ENCODE measurements at places on chromosomes 16 and 17.

DNA sequence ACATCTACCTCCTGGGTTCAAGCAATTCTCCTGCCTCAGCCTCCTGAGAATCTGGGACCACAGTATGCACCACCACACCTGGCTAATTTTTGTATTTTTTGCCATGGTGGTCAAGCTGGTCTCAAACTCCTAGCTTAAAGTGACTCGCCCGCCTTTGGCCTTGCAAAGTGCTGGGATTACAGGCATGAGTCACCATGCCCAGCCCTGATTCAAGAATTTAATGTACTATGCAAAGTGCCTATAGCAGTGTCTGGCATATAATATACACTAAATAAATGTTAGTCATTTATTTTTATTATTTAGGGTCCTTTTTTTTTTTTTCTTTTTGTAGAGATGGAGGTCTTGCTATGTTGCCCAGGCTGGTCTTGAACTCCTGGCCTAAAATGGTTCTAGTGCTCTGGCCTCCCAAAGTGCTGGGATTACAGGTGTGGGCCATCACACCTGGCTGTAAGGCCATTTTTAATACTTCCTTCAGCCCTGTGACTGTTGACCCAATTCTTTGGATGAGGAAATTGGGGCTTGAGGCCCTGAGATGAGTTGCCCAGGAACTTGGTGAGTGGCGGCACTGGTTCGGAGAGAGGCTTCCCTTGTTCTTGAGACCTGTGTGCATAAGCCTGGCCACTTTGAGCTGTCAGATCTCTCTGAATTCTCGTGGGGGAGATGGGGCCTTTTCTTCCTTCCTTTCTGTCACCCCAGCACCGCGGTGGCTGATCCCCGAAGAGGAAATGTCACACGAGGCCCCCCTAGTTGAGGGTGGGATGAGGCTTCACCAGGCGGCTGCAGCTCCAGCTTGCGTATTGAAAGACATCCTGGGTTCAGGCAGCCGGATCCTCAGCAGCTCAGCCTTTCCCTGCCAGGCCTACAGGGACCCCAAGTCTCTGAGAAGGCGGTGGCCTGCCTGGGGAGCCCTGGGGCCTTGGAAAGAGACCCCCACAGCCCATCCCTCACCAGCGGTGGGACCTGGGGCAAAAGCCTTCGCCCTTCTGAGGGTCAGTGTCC is 38.7 kb downstream of the LAT start:
- no peak for DNase-seq

- DNase-seq = no peak
Observed at GRCh38 chr16:30122604-30123160, 338 bp downstream of the MAPK3 start.

DNA sequence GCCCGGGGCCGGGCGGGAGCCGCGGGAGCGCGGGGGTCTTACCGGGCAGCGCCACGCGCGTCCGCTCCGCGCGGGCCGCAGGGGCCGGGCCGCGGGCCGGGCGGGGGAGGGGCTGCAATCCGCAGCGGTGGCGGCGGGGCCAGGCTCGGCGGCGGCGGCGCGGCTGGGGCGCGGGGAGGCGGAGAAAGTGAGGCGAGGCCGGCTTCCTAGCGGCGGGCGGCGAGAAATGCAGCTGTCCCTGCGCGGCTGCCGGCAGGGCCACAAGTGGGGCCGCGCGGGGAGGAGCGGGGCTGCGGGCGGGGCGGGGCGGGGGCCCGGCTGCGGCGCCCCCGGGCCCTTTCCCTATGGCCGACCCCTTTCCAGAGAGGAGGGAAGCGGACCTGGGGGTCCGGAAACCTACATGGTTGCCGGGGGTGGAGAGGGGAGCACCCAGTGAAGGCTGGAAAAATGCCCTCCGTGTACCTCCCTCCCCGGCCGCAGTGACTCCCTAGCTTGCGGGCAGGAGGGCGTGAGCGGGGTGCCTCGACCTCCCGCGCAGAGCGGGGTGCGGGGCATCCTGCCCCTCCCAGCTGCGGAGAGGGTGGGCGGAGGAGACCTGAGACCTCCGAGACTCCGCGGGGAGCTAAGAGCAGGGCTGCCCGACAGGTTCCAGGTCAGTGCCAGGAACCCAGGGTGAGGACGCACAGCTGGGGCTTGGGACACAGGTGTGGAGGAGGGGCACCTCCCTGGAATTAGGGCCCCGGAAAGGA is at the start of gene CUEDC1:
CUEDC1 (minus strand) TSS at position 230 of the 749 bp plus-strand sequence. CDS start 69,848 bp downstream, outside the sequence.
- no peak for DNase-seq

DNA sequence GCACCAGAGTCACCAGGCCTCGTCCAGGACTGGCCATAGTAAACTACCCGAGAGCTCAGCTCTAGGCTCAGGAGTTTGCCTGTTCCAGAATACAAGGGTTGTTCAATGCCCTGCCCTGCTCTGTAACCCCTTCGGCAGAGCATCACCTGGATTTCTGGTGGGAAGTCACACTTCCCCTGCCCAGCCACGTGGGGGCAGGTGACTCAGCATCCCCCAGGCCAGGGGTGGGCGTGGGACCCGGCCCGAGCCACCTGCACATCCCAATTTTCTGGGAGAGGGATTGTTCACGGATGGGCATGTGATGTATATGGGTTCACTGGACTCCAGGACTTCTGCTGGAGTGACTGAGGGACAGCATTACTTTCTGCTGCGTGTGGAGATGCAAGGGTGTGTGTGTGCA is 25.8 kb downstream of the COX4I1 start:
- no peak for DNase-seq

- DNase-seq = no peak
Observed at GRCh38 chr17:37787055-37787757, 42.3 kb upstream of the HNF1B start.

GRCh38 chr16:48635199-48635718 is 25.3 kb upstream of the N4BP1 start:
- no peak for DNase-seq

DNA sequence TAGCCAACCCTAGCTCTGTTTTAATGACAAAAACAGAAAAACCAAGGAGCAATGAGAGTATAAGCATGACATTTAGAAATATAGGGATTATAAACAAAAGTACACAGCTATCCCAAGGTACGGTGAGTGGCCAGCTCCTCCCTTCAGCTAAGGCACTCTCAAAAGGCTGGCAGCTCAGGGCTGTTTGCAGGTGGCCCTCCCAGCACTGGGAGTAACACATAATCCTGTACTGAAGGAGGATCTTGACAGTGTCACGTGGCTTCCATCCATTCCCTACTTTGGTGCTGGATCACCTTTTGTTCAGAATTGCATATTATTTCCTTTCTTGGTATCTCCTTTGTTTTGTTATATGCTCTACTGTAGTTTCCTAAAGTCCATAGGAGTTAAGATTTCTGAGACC is 500.8 kb downstream of the KCNJ18 start:
- no peak for DNase-seq

GRCh38 chr16:4338125-4338582 is 13.0 kb downstream of the PAM16 start:
- DNase-seq = no peak

- DNase-seq = no peak
Observed at GRCh38 chr16:25065899-25066298, 45.6 kb upstream of the LCMT1 start.

DNA sequence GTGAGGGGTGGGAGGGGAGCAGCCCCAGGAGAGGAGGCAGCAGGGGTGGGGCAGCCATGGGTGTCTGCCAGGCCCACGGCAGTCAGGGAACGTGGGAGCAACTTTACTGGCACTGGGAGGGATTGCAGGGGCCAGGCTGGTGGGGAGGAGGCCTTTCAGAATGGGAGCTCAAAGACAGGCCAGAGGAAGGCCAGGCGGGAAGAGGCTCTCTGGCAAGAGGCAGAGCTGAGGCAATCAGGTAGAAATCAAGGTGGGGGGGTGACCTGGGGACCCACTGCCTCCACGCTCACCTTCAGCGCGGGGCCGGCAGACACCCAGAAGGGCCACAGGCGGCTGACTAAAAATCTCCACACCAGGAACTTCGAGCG is 11.9 kb upstream of the GSE1 start:
- DNase-seq = no peak

DNA sequence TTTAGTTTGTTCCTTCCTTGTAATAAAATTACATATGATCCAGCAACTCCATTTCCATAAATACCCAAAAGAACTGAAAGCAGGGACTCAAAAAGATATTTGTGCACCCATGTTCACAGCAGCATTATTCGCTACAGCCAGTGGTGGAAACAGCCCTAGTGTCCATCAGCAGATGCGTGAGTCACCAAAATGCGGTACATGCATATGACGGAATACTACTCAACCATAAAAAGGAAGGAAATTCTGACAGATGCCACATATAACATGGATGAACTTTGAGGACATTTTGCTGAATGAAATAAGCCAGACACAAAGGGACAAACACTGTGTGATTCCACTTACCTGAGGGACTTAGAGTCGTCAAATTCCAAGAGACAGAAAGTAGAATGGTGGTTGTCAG is 9.1 kb upstream of the SLC47A2 start:
- DNase-seq = no peak

- DNase-seq = no peak
Observed at GRCh38 chr16:66713076-66713475, 16.5 kb upstream of the CMTM4 start.

GRCh38 chr16:74449470-74449869 is 28.2 kb upstream of the CLEC18B start:
- no peak for DNase-seq

DNA sequence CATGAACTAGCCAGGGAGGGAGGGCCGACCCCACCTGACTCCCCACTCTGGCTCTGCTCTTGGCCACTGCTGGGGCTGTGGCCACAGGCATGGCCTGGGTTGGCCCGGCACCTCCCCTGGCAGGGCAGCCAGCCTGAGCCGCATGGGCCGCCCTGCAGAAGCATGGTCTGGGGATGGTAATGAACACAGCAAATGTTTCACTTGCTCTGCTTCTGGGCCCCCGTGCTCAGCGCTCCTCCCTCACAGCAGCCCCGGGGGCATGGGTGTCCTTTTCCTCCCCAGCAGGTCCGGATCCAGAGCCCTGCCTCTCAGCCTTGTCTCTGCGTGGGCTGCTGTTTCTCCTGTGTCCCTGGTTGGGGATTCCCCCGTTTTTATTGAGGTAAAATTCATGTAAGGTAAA is 30.9 kb upstream of the KCNJ12 start:
- no peak for DNase-seq

GRCh38 chr17:16512011-16512410 is 20.0 kb upstream of the LRRC75A start:
- no peak for DNase-seq

GRCh38 chr17:31167111-31167510 is 72.3 kb downstream of the NF1 start:
- no peak for DNase-seq

DNA sequence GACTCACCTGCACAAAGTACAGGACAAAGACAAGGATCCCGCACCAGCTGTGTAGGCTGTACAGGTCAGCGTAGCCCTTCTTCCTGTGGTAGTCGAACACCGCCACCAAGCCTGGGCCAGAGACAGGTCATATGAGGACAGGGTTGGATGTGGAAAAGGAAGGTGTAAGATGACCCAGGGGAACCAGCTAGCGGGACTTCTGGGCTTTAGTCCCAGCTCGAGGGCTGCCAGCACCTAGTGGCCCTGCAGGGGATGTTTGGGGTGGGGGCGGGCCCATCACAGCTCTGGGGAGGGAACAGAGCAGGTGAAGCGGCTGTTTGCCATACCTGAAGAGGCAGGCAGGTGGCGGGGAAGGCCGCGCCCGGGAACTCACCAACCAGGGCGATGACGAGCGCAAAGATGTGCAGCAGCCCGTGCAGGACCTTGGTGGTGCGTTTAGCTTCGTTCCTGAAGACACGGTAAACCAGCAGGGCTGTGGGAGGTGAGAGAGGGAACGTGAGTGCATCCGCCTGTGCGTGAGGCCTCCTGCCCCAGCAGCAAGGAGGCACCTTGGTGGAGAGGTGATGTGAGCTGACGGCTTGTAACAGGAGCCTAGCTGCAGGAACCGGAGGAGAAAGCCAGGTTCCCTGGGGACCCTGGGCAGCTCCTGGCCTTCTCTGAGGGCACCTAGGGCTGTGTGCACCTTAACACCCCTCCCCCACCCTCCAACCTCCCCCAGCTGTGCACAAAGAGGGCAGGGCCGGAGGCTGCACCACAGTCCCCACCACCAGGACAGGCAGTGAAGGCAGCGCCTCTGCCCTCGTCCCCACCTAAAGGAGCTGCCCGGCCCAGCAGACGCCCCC is 10.2 kb downstream of the CYB561 start:
- no peak for DNase-seq

GRCh38 chr17:62919388-62919787 is 46.6 kb upstream of the TANC2 start:
- no peak for DNase-seq

DNA sequence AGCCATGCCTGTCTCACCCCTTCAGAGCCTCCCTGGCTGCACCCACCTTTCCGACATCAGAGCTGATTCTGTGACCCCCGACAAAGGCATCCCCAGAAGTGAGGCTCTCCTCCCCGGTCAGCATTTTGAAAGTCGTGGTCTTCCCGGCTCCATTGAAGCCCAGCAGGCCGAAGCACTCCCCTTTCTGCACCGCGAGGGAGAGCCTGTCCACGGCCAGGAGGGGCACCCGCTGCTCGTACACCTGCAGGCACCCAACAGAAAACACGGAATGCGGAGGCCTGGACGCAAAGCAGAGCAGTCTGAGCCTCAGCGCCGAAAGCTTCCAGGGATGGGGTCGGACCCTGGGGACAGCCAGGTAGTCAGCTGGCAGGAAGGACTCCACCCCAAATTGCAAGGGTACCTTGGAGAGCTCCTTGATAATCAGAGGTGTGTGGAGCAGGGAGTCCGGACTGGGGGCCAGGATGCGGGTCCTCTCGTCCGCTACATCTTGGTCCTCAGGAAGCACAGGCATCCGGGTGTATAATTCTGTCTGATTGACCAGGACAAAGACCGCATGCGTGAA is 13.1 kb upstream of the RNPS1 start:
- DNase-seq = no peak

GRCh38 chr17:80545499-80545826 is 825 bp downstream of the RPTOR start:
- no peak for DNase-seq

DNA sequence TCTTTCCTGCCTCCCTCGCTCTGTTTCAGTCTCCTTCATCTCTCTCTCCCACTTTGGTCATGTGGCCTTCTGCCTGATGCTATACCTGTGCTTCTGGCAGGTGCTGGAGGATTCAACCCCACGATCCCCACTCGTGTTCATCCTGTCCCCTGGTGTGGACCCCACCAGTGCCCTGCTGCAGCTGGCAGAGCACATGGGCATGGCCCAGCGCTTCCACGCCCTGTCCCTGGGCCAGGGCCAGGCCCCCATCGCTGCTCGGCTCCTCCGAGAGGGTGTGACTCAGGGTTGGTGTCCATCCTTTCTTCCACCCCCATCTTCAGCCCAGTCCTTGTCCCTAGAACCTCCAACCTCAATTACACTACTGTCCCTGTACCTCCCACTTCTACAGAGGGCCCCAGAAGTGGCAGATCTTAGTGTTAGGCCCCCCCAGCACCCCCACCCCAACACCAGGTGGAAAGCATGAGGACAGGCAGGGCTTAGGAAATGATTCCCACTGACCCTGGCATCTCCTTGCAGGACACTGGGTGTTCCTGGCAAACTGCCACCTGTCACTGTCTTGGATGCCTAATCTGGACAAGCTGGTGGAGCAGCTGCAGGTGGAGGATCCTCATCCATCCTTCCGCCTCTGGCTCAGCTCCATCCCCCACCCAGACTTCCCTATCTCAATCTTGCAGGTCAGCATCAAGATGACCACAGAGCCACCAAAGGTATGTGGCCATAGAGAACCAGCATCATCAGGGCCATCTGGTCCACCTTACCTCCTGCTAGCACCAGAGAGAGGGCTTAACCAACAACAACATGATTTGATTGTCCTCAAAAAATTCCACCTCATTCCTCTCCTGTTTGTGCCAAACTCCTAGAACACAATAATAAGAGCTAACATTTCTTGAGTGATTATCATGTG is 9.7 kb upstream of the KDM6B start:
- no peak for DNase-seq

GRCh38 chr16:84369938-84370627 is 1.7 kb downstream of the ATP2C2 start:
- DNase-seq = no peak

GRCh38 chr16:2237102-2237482 is 848 bp downstream of the DNASE1L2 start:
- no peak for DNase-seq
